ENCODE measurements at places on chromosomes 3 and 15. TPM values are rescaled to one million over a fixed set of nuclear protein-coding genes. Genes with fewer than 3 reads are reported as not detected.

PTH1R gene
- not detected for total RNA-seq

TF gene
- total RNA-seq, result 1.3 TPM

SV2B gene
- total RNA-seq, result 0.10 TPM

- no peak for DNase-seq
Observed at GRCh38 chr15:52228921-52229320, 37.7 kb upstream of the GNB5 start.

DNA sequence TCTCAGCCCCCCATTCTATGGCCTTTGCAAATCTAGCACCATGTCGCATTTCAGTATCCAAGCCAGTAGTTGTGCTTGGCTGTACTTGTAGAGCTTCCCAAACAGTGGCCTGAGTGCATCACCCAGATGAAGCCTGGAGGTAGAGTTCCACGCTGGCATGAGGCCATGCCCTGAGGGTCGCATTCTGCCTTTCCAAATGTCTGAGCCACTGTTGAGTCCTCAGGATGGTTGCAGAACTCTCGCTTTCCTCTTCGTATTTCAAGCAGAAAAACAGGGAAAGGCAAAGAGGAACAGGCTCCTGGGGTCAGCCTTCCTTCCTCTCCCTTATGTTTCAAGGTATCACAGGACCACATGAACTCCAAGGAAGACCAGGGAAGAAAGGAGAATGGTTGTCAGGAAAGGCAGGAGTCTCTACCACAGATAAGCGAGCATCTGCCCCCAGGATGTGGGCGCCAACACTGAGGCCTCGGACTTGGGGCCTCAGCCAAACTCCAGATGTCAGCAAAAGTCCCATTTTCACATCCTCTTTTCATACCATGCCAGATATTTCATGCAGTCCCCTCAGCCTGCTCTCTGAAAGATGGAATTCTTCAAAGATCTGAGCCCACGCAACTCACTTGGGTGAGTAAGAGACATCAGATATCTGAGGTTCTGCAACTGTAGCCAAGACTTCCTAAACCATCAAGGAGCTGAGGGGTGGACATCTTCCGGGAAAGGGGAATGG is 19.4 kb upstream of the PRR20G start:
- DNase-seq, result no peak

- DNase-seq, result no peak
Observed at GRCh38 chr3:29695643-29696198, 414.9 kb downstream of the RBMS3 start.

- no peak for DNase-seq
Observed at GRCh38 chr3:165837058-165837525, at the start of gene BCHE. TSS of gene BCHE (minus strand) at chr3:165837423. CDS start at chr3:165831033, 6,390 bp downstream.

- DNase-seq, result no peak
Observed at GRCh38 chr3:166282931-166283330, 445.7 kb upstream of the BCHE start.

GRCh38 chr3:134486577-134487041 is 752 bp downstream of the CEP63 start:
- DNase-seq, result no peak

DNA sequence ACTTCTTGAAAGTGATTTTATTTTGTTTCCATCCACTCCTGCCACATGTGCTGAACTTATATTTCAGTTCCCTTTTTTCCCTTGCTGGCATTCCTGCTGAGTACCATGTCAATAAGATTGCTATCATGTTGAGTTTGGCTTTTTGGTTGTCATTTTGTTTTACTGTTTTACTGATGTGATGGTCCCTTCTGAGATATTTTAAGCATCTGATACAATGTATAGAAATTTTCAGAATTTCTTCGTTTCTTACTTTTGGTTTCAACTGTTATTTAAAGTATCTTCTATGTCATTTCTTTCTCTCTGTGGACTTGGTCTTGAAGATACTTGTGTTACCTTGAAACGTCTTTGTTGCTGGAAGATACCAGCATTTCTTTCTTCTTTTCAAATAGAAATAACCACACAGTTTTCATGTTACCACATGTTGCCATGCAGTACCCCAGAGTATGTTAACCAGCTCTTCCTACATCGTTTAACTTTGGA is 14.1 kb downstream of the SIDT1 start:
- no peak for DNase-seq

- DNase-seq, result no peak
Observed at GRCh38 chr3:187183903-187184302, 13.4 kb upstream of the RTP1 start.

DNA sequence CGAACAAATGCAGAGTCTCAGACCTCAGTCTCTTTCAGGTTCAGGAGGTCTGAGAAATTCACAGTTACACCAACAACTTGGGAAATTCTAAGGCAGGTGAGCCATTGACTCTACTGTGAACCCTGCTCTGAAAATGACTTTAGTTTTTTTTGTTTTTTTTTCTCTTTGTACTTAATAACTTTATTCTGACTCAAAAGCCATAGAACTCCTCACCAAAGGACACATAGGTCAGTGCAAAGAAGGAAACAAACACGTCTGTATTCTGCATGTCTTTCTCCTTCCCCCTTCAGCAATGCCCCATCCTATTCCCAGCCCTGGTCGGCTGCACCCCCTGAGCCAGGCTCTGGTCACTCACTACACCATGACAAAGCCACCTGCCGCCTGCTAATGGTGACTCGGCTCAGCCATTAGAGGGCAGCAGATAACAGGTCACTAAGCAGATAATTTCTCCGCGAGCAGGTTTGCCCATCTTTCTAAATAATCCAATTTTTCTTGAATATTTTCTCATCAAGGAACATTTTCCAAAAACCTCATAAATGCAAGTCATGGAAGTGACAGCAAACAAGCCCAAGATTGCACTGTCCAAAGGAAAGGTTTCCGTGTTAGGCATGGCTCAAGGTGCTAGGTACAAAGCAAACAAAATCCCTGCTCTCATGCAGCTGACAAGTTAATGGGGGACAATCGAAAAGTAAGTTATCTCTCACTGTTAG is 37.7 kb downstream of the TM4SF4 start:
- no peak for DNase-seq

DNA sequence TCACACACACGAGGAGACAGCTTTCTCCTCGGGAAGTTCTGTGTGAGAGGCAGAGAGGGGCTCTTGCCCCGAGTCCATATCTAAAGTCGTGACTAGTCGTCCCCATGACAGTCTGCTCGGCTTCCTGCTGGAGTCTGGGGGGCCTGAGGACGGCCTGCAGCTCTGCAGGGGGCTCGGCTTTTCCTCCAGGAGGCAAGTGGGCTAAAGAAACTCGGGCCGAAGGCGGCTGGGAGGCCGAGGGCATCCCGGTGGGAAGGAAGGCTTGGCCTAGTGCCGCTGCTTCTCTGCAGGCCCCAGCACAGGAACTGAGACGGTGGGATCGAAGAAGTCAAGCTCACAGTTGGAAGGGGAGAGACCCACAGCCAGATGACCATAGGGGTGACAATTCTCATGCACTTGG is 25.4 kb upstream of the PIGZ start:
- DNase-seq, result no peak

- DNase-seq, result no peak
Observed at GRCh38 chr15:48592221-48592731, 53.2 kb downstream of the FBN1 start.

DNA sequence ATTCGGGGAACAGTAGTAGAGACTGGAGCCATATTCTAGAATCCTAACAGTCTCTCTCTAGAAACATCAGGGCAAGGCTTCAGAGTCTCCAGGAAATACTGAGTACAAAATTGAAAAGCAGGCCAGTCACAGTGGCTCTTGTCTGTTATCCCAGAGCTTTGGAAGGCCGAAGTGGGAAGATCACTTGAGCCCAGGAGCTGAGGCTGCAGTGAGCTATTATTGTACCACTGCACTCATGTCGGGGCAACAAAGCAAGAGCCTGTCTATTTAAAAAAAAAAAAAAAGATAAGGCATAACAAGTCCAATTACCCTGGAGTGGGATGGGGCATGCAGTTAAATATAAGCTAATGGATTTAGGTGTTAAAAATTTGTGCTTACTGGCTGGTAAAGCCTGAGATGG is 79.0 kb downstream of the SEMA6D start:
- DNase-seq, result no peak

DNA sequence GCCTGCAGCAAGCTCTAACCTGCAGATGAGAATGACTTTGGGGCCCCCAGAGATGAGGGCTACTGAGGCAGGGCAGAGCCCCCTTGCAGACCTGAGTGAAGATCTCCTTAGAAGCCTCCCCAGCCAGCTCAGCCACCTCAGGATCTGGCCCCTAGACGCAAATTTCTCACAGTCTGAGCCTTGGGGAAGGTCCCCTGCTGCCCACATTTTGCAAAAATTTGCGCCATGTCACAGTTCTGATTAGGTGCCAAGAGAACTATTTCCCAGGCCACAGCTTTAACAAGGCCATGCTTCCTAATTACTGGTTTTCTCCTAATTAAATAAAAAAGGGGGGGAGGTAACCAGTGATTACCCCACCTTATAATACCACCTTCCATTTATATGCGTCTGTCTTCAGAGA is 81.0 kb upstream of the HES1 start:
- no peak for DNase-seq

- DNase-seq, result no peak
Observed at GRCh38 chr3:33063651-33064051, 33.3 kb downstream of the GLB1 start.

DNA sequence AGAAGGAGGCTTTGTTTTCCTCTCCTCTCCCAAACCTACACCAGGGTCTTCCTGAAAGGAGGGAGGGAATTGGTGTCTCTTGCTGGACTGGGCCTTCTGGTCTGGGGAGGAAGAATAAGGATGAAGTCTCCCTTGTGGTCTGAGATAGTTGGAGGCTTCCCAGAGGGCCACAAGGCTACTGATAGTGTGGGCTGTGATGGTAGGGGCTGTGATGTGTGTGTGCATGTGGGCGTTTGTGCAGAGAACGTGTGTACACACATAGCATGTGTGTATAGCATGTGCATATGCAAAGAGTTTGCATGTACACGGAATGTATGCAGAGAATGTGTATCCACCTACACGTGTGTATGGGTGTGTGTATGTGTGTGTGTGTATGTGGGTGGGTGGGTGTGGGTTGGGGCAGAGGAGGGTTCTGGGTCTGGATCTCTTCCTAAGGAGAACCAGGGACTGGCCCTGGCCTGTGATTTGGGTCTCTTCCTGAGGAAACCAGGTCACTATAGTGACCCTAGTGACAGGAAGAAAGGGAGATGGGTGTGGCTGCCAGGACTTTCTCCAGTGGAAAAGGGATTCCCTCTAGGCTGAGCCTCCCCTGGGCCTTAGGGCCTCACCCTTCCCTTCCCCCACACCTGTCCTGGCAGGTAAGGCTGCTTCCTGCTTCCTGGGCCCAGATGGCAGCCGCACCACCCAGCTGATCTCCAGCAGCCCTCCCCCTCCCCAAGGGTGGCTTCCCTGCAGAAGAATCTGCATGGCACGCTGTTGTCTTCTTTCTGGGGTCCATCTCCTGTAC is 1.7 kb downstream of the FLNB start:
- DNase-seq, result no peak

GRCh38 chr15:42018306-42019224 is 2.3 kb downstream of the PLA2G4E start:
- DNase-seq, result no peak

- DNase-seq, result no peak
Observed at GRCh38 chr15:41855261-41855961, 16.8 kb downstream of the PLA2G4B start.

- no peak for DNase-seq
Observed at GRCh38 chr15:90949979-90950675, 4.6 kb upstream of the RCCD1 start.

Data from T-helper 17 cell (primary cell).